ENCODE measurements at places on chromosomes 5 and 9.
A peak's percentile ranks its signal among the peaks of the same experiment; 100 is the strongest.

DNA sequence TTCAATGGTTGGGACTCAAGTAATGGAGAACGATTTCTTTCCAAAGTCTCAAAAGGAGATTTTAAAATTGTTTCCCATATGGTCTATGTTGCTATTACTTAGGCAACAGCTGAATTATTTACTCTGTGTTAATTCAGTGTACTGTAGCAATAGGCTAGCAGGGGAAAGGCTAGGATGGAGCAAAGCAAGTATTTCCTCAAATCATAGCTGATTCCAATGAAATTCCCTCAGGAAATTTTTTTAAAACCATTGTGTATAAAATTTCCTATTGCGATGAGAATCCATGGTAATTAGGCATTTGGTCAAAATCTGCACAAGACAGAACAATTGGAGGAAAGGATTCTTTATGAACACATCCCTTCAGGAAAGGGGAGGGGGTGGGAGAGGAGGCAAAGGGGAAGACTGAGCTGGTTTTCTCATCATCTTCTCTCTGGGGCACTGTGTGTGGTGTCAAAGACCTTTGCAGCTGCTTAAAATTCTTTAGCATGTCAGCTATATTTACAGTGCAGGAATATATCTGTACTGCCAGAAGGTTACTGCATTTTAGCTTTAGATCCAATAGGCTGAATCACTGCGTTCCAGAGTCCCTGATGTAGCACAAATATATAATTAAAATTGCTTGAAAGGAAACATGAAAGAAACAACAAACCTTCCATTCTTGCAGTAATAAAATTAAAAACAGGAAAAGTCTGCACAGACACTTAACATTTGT, 95.3 kb downstream of the ZNF608 start:
- DNase-seq = no peak

GRCh38 chr5:136446565-136446964, 81.2 kb upstream of the TRPC7 start:
- no peak for DNase-seq

- no peak for DNase-seq
These were observed 81.0 kb downstream of the FREM1 start for GRCh38 chr9:14829204-14829603.

GRCh38 chr5:101626572-101626971, 669.5 kb downstream of the SLCO4C1 start:
- no peak for DNase-seq

DNA sequence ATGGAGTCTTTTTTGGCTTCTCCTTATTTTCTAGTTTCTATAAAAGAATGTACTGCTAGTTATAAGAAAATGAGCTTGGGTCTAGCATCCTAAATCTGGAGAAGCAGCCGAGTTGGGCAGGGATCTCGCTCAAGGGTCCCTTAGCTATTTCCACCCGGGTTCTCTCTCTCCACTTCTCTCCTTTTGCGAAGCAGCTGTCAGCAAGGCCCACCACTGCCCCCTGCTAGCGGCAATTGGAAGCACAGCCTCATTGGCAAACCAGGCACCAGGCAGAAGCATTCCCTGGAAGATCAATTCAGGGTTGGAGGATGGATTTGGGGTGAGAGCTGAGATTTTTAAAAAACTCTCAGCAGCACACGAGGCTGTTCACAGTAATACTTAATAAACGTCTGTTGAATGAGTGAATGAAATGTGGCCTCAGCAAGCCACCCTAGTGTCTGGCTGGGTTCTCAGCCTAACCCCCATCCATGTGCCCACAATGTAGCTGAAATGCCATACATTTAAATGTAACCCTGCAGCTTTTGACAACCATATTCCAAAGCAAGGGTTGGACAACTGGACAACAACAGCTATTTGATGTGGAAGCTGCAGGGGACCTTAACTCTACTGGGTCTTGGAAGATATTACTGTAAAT, 34.6 kb upstream of the TNIP1 start:
- DNase-seq = peak; percentile 78

GRCh38 chr9:128361986-128362646, 9.1 kb upstream of the URM1 start:
- DNase-seq = peak; percentile 91

DNA sequence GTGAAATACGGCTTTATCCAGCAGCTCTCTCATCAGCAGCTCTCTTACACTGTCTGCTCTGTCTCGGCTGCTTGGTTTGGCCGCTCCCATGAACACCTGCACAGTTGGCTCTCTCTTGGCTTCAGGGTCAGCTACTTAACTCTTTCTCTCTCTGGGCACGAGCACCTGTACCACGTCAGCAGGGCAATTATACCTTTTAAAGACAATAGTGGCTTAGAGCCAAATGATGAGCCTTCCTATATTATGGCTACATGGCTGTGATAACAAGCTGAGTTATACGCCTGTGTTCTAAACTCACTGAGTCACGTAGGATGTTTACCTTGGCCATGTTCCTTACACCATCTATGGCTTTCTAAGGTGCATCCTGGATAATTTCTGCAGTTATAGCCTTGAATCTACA, 69.2 kb upstream of the CTNND2 start:
- no peak for DNase-seq

DNA sequence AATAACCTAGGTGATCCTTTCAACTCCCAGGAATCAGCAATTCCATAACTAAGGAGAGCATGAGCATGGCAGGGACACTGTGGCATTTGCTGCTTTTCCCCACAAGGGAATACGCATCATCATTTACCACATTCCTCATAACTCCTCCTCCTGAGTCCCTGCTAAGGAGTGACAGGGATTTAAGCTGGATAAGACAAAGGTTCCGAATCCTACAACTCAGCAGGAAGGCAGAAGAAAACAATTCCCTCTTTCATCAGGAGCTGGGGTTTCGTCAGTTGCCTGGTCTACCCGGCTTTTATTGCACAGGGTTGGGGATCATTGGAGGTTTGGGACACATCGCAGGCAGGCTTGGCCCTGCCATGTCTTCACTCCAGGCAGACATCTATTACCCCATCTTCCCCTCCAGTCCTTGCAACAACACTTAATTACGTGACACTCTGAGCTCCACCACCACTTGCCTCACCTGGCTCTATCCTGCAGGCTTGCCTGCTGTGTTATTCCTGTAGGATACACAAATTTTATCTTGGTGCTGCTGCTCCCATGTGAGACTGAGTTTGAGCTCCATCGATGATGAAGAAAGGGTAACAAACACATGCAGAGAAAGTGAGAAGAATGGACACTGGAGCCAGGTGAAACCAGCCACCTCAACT, 563.0 kb upstream of the KLF4 start:
- no peak for DNase-seq

- DNase-seq = no peak
These were observed 1985.5 kb upstream of the CDH6 start for GRCh38 chr5:29208024-29208423.

- DNase-seq = no peak
These were observed 10.3 kb downstream of the OCLN start for GRCh38 chr5:69502767-69503488.

GRCh38 chr9:85061969-85062368, 392.4 kb downstream of the NTRK2 start:
- no peak for DNase-seq

DNA sequence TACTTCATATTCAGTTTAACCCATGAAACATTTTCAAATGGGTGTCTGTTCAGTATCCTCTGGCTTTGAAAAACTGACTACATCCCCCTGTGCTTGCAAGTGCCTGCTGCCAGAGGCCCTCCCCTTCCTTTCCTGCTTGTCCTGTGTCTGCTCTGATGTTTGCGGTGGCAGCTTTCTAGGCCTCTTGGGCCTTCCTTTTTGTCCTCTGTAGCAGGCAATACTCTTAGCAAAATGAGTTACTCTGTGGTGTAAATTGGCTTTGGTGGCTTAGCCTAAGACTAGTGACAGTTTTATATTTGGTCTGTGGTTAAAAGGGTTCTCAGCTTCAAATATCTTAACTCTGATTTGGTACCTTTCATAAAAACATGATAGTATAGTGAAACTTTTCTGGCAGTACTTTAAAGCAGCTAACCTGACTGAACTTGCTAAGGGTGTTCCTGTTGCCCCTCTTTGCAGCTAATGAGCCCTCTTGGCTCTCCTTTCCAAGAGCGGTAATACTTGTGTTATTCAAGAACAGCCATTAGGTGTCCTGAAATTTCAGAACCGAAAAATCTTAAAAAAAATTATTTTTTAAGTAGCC, 76.6 kb downstream of the GOLM1 start:
- DNase-seq = no peak

GRCh38 chr9:117303643-117304230, 111.1 kb downstream of the ASTN2 start:
- no peak for DNase-seq

- no peak for DNase-seq
These were observed 923 bp downstream of the SPATA6L start for GRCh38 chr9:4665357-4665756.

DNA sequence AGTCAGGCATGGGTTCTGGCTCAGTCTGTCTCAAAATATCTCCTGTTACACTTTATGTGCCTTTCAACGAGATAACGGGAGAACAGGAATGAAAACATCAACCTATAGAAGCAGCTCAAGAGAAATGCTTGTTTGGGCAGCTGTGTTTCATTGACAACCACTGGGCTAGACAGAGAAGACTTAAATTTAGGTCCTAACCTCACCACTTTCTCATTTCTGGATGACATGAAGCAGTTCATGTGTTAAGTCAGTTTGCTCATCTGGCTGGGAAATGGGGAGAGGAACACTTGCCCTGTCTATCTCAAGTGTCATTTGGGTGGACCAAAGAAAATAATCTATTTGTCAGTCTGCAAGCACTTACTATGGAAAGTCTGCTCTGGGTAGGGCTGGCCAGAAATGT, 66.7 kb upstream of the PCA3 start:
- no peak for DNase-seq

DNA sequence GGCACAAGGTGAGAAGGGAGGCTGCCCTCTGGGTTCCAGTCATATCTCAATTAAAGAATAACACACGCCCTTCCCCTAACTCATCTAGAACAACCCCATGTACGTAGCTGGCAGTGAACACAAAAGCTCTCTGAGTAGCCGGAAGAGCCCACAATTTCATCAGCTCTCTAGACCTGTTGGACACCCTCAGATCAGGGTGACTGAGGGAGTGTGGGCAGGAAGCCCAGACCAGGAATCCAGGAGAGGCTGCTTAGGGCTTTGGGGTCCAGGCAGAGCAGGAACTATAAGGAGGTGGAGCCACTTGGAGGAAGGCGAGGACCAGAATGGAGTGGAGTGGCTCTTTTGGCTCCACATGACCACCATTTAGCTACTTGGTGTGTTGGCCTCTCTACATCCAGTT, 237.4 kb downstream of the NR3C1 start:
- DNase-seq = no peak

- DNase-seq = no peak
These were observed 21.8 kb downstream of the TNIP1 start for GRCh38 chr5:151058891-151059489.

- DNase-seq = no peak
These were observed 1231.1 kb upstream of the NUDT12 start for GRCh38 chr5:104793755-104794080.

GRCh38 chr9:81825846-81826516, 102.2 kb upstream of the SPATA31D4 start:
- no peak for DNase-seq

GRCh38 chr5:171790408-171790807, 4.8 kb downstream of the SMIM23 start:
- no peak for DNase-seq

- no peak for DNase-seq
These were observed 27.0 kb upstream of the AGGF1 start for GRCh38 chr5:77003246-77003645.

DNA sequence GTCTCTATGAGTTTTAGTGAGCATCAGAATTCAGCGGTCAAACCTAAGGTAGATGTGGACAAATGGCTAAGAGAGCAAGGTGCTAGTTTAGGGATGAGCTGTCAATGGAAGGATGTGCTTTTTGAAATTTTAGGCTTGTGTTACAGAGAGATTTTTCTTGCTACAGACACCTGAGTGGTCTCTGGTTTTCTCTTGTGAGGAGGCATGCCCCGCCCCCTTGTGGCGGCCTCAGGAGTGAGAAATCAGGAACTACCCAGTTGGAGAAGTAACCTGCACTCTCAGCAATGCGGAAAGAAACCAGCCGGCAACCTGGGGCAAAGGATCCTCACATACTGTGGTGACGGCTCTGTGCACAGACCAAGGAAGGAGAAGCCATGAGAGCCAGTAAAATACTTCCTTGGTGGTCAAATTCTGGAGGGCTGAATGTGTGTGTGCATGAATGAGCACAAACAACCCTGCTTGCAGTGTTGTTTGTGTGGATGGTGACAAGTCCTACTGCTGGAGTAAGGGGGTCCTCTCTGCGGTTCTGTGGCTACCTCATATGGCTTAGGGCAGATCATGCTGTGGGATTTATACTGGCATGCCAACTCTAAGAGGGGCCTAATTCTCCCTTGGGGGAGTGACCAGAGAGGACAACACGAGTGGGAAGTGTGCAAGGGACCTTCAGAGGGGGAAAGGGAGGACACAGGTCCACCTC, 16.7 kb upstream of the HSD17B4 start:
- no peak for DNase-seq

DNA sequence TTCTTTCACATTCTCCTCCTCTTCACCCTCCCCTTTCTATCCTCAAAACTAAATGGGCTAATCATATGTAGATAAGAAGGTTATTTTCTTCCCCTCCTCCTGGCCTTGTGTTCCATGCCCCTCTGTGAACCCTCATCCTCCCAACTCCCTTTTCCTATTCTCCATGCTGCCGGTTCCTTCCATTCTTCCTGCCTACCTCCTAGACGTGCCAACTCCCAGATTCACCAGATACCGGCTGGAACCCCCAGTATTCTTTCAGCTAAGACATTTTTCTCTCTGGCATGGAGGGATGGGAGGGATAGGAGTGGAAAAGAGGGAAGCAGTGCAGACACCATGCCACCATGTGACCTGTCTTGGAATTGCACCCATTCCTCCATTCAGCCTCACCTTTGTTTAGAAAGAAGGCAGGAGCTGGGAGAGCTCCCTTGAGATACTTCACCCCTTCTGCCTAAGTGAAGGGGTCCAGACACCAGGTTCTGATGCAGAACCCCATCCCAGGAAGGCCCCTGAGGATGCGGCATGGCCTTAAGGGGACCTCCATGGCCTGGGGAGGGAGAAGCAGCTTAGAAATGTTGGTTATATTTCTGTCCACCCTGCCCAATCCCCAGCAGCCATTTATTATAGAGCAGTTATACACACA, 4.8 kb downstream of the DNAJB5 start:
- DNase-seq = peak; percentile 55

GRCh38 chr9:111375817-111376564, 46.0 kb upstream of the OR2K2 start:
- DNase-seq = no peak

- no peak for DNase-seq
These were observed 144.4 kb downstream of the RMI1 start for GRCh38 chr9:84125046-84125445.

DNA sequence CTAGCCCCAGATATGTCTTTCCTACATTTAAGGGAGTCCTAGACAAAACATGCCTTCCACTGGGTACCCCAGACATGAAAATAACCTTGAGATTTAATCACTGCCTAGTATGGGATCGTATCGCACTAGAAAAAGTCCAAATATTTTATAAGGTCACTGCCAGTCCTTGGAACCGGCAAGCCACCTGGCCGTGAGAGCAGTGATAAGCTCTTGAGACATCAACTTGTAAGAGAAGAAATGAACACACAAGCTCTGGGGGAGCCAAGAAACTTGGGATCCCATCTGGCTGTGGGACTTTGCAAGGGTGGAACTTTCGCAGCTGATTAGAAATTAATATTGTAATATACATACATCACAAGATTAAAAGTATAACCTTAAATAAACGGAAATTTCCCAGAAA, 21.5 kb downstream of the MYO10 start:
- DNase-seq = no peak
